ENCODE measurements at places on chromosomes 2 and 18.

- no peak for DNase-seq
Observed at GRCh38 chr2:147925886-147926285, 81.1 kb downstream of the ACVR2A start.

GRCh38 chr18:62338446-62339105 is 13.5 kb downstream of the TNFRSF11A start:
- no peak for DNase-seq

- no peak for DNase-seq
Observed at GRCh38 chr2:217753460-217754200, 249.2 kb downstream of the TNS1 start.

GRCh38 chr18:10499230-10499629 is 26.6 kb upstream of the NAPG start:
- no peak for DNase-seq

- no peak for DNase-seq
Observed at GRCh38 chr2:237943395-237944094, 23.3 kb upstream of the UBE2F start.

GRCh38 chr2:155643056-155643775 is 689.3 kb downstream of the NR4A2 start:
- no peak for DNase-seq

GRCh38 chr2:48767330-48767729 is 11.8 kb upstream of the LHCGR start:
- DNase-seq: no peak

- no peak for DNase-seq
Observed at GRCh38 chr18:48885266-48885923, 65.4 kb downstream of the SMAD7 start.
